ENCODE measurements at places on chromosomes 3 and 15.

- DNase-seq, result no peak
These were observed 508 bp upstream of the SMAD6 start for GRCh38 chr15:66701422-66702034.

- no peak for DNase-seq
These were observed 6.4 kb downstream of the FMN1 start for GRCh38 chr15:33188159-33188558.

DNA sequence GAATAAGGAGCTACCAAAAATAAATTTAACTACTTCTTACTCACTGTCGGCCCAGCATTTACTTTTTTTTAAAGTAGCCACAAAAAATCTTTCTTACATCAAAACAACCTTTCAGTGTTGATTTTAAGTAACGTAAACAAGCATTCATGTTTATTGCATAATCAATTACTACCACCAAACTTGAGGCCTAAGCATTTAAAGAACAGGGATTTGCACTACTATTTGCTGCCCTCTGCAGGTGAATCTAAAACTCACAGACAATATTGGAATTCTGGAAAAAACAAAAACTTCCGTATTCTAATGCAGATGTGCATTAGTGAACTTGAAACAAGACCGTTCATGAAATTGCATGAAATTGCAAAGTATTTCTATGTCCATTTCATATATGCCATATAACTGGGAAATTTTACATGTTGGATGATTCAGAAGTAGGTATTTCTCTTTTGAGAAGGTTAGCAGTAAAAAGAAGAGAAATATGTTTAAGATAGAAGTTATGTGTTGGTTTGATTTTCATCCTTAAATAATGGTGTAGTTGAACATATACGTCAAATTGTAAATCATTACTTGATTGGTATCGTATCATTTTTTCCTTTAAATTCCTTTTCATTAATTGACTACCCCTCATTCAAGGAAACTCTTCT, 55.6 kb downstream of the CGGBP1 start:
- DNase-seq, result peak; percentile 30

GRCh38 chr3:49476563-49476962, 6.5 kb downstream of the DAG1 start:
- DNase-seq, result no peak

GRCh38 chr15:76105391-76105790, 45.6 kb downstream of the TMEM266 start:
- DNase-seq, result no peak

GRCh38 chr15:50009634-50010033, 109.4 kb downstream of the ATP8B4 start:
- DNase-seq, result no peak
